ENCODE measurements at places on chromosomes 2 and 18.

- DNase-seq: no peak
These were observed 214.7 kb downstream of the KLHL29 start for GRCh38 chr2:23599667-23600066.

- DNase-seq: no peak
These were observed 287.2 kb downstream of the RDH14 start for GRCh38 chr2:18273205-18273604.

- DNase-seq: no peak
These were observed 396.5 kb downstream of the TNS1 start for GRCh38 chr2:217606296-217606695.

DNA sequence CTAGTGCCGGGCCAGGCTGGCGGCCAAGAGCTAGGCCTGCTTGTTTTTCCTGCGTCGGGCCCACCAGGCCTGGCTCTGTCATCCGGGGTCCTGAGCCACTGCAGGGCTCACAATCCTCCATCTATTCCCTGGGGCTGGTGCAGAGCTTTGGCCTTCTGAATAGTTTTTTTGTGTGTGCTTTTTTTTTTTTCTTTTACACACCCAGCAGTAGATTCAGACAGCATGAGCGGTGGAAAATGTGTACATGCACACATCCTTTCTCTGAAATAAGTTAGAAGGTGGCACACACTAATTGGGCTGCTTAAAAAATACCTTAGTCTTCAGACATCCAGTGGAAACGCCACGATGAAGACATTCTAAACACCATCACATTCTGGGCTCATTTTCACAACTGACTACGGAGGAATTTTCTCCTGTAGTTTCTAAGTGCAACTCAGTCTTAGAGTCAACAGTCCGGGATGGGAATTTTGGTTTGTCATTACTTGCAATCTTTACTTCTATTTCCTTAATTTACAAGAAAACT, 6.1 kb downstream of the ZFP36L2 start:
- no peak for DNase-seq

GRCh38 chr2:100752628-100753333, 67.2 kb upstream of the NPAS2 start:
- no peak for DNase-seq

GRCh38 chr2:176234156-176234555, 35.1 kb upstream of the MTX2 start:
- no peak for DNase-seq

GRCh38 chr2:25991965-25992364, 9.7 kb upstream of the KIF3C start:
- DNase-seq: no peak

DNA sequence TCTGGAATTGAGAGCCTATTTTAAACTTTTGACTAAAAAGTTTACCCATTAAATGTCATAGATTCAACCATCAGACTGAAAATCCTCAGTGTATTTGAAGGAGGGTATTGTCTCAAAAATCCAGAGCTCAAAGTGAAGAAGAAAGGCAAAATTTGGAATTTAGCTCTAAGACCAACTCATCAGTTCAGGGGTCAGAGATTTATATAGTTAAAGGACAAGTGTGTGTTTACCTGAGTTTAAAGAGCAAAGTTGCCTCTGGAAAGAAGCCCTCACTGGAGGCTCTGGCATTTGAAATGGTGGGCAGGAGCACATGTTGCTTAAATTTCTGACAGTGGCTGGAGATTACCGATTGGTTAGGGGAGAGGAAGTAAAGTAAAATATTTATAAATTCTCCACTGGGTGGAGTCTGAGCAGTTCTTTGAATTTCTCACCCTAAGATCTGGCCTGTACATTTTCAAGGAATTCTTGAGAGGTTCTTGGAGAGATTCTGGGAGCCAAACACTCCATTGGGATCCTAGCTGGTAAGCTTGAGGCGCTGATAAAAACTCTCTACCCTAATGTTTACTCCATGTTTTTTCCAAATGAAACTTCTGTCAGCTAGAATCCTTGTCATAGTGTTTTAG, at the start of gene KYNU:
Gene KYNU (plus strand): TSS at position 449 of the 623 bp plus-strand sequence. CDS start 7,704 bp downstream, outside the sequence.
- no peak for DNase-seq

GRCh38 chr2:174031226-174031625, 66.1 kb upstream of the SP3 start:
- no peak for DNase-seq

DNA sequence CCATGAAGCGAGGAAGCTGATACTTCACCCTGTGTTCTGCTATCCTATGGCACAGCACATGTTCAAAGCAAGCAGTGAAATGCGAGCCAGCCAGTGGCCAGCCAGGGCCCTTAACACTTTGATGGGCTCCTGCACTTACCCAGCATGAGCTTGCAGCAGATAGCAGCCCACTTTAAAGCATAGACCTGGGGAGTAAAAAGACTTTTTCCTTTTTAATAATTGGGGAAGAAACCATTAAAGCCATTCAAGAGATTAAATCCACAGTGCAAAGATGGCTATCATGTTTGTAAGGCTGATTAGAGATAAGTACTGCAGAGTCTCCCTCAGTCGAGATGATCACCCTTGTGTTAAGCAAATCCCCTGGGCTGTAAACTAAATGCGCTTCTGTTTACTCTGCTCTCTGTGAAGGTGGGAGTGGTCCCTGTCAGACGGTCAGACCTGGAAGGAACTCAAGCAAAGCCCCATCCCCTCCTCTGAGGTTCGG, 15.7 kb downstream of the CCBE1 start:
- DNase-seq: no peak

DNA sequence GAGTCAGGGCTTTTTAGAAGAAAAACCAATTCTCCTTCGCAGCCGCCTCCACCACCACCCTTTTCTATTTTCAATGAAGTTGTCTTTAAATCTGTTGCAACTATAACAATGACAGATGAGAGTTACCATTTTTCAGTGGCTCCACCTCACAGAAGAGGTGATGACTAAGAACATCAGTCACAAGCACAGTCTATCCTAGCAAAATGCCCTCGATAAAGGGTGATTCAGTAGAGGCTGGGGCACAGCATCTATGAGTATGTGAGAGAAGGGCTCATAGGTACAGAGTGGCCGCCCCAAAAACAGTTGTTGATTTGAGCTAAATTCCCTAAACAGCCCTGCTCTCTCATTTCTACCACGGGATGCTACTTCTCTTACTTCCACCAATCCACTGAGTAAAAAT, 310.8 kb upstream of the MGAT5 start:
- DNase-seq: no peak

DNA sequence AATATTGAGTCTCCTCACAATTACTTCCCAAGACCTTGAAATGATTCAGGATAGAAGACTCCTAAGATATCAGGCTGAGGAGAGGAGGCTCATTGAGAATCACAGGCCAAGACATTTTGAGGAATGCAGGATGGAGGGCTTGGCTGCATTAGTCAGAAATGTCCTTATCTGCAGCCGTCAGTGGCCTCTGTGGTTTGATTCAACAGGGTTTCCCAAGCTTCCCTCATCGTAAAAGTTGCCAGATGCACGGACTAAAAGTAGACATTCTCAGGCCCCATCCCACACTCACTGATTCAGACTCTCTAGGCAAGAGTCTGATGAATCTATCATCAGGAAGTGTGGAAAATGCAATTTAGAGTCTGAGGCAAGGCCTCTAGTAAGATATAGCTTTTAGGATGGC, 34.0 kb upstream of the TMEM178A start:
- no peak for DNase-seq

GRCh38 chr2:70526126-70526525, 27.5 kb downstream of the TGFA start:
- DNase-seq: no peak

DNA sequence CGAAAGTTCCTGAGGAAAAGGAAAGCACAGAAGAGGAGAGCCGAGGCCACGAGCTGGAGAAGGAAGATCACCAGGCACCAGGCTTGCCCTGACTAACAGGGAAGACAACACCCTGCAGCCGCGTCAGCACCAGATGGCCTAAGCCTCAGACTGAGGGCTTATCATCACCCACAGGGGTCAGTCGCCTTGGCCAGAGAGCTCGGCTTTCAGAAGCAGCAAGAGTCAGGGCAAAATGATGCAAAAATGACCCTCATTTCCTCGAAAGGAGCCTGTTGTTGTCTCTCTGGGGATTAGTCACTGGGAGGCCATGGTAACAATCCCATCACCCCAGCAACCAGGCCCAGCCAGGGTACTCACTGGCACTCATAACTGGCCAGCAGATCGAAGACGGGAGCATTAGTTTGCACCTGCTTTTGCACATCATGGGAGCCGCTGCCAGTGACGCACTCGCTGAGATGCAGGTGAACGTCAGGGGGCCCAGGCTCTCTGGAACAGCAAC, 42.7 kb upstream of the ZFP36L2 start:
- peak; percentile 77 for DNase-seq

- no peak for DNase-seq
These were observed 292.1 kb upstream of the FBXO11 start for GRCh38 chr2:48198371-48198770.

DNA sequence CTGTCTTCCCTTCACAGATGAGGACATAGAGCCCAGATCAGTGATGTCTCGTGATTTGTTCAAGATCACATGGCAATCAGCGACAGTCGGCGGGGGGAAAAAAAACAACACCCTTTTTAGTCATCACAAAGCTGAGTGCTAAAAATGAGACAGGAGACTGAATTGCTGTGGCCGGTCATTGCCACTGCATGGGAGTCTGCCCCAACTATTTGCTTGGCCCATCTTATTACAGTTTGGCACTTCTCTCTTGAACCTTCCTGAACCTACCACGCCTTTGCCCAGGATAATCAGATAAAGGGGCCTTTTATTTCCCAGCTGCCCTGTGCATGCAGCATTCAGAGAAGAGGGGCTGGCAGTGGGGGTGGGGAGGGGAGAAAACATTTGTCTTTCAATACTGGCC, 42.7 kb downstream of the SETBP1 start:
- no peak for DNase-seq

DNA sequence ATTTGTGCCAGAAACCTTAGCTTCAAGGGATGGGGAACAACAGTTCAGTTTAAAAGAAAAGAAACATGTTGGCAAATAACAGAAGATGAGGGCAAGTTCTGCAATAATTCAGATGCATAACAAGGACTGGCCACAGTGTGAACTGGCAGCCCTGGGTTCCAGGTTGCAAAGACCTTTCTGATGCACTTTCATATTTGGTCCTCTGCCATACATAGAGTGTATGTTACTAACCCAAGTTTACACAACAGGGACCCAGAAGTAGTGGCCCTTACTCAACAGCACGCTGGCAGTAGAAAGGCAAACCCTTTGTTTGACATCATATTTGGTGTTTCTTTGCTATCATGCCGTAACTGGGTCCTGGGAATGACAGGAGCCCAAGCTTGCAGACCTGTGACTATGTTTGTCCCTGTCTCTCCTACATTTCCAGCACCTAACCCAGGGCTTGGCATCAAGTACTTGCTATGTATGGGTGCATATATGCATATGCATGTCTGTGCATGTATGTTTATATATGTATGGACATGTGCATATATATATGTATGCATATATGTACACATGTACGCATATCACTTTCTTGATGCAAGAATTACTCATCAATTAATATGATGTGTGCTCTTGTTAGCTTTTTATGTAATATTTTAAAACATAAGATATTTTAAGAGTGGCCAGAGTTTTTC, 94.3 kb downstream of the MBP start:
- DNase-seq: no peak

GRCh38 chr2:9914384-9915065, 37.0 kb upstream of the GRHL1 start:
- DNase-seq: no peak

- no peak for DNase-seq
These were observed 466.3 kb downstream of the THSD7B start for GRCh38 chr2:137231628-137232027.

GRCh38 chr18:52678034-52678433, 338.0 kb downstream of the DCC start:
- no peak for DNase-seq

- DNase-seq: peak; percentile 45
These were observed at the start of gene RASGRP3 for GRCh38 chr2:33476131-33476792. Gene RASGRP3, plus strand, starts transcription at chr2:33476649. Its CDS starts 38,488 bp downstream, at chr2:33515137.

DNA sequence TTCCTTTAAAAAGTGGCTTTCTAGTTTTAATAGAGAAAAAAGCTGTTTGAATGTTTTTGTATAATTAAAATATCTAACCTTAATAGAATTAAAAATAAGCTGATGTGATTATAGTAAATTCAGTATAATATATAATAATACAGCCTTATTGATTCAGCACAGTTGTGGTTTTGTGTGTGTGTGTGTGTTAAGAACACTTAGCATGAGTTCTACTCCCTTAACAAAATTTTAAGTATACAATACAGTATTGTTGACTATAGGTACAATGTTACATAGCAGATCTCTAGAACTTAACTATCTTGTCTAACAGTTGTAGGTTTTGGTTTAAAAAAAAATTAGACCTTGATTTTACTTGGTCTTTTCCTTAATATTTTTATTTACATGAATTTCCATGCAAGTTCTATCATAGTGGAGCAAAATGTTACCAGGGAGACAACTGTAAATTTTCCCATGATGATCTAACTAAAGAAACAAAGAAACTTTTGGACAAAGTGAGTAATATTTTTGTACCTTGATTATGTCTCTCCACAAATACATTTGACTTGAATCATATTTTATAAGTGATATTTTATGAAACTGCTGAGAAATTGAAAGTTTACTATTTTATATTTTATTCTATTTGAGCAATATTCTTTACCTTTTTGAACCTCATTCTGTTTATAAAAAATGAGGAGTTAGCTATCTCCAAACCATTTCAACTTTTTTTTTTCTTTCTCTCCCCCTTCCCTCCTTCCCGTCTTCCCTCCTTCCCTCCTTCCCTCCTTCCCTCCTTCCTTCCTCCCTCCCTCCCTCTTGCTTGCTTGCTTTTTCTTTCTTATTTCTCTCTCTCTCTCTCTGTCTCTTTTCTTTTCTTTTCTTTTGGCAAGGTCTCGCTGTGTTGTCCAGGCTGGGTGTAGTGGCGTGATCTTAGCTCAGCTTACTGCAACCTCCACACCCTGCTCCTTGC, 46.3 kb downstream of the ZC3H6 start:
- no peak for DNase-seq

- DNase-seq: no peak
These were observed 55.3 kb downstream of the DCC start for GRCh38 chr18:52395146-52395852.

- no peak for DNase-seq
These were observed 51.1 kb upstream of the EHBP1 start for GRCh38 chr2:62654423-62654791.

DNA sequence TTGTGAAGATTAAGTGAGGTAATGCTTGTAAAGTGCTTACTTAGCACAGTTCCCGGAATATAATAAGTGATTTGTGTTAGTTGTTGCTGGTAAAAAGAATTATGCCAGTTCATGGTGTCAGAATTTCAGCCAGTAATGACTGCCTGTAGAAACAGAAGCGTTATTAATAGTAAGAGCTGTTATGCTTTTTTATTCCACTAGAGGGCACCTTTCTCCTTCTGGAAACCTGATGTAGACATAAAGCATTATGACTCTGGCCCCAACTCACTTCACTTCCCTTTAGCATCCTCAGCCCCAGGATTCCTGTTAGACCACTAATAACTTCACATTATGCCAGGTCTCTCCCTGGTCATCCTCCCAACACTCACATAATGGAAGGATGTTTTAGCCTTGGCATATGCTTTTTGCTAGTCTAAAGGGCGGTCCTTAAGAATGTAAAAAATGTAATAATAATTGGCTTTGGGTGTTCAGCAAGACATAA, 34.9 kb downstream of the C18orf54 start:
- DNase-seq: peak; percentile 52

DNA sequence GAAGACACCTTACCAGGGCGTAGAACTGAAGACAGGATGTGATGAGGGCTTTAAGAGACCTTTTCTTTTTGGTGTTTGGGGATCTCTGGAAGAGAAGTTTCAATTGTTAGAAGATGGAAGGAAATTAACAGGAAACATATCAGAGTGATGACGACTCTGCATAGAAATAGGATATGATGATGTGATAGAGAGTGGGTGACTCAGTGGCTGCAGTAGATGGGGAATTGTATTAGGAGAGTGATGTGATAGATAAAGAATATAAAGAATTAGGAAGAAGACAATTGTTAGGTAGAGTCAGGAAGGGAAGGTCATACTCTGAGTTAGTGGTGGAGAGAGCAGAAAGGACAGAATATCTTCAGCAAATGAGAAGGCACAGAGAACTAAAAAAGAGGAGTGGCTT, 593.9 kb downstream of the NYAP2 start:
- no peak for DNase-seq

All from SK-N-SH (cell line).